ENCODE measurements at places on chromosomes 12 and 14. TPM values are rescaled to one million over a fixed set of nuclear protein-coding genes. Genes with fewer than 3 reads are reported as not detected.

Gene PIK3C2G
- 0.16 TPM for total RNA-seq

Gene RASSF8
- 42.6 TPM for total RNA-seq

Gene SDR9C7
- total RNA-seq, result not detected

Gene PLEK2
- 5.2 TPM for total RNA-seq

Gene OR4E2
- total RNA-seq, result not detected

- no peaks in the 10 kb centered on the region for H3K36me3 ChIP-seq
- no peak overlapping the region for H3K4me3 ChIP-seq
- H3K4me1 ChIP-seq, result no peaks in the 10 kb centered on the region
- H3K27me3 ChIP-seq, result no peaks in the 10 kb centered on the region
These were observed 1165.4 kb downstream of the TMEM121 start for GRCh38 chr14:106691601-106692291.

DNA sequence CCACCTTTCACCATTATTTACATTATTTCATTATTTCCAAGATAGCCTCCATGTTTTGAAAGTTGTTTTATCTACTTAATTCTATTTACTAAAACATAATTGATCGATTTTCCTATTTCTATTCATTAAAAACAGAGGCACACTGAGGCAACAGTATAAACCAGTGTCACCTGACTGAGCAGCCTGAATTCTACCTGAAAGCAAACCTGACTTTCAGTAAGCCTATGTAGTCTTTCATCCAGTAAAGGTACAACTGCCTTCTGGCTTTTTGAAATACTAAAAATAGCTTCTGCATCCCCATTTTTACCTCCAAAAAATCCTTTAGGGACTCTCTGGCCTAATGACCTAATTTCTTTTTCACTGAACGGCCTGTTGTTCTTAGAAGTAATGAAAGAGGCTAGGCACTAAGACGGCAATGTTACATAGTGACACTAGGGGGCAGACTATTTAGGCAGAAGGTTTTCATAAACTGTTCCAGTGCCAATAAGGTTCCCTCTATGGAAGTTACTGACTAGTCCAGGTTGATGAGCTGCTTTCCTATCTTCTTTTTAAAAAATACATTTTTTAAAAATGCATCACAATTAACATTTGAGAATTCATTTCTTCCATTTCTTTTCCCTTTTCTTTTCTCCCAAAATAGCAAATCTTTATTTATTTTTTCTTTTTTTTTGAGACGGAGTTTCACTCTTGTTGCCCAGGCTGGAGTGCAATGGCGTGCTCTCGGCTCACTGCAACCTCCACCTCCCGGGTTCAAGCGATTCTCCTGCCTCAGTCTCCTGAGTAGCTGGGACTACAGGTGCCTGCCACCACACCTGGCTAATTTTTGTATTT lies 17.5 kb downstream of the ANAPC5 start:
- no peak for DNase-seq
- H3K27ac ChIP-seq, result no peak overlapping the region
- no peaks in the 10 kb centered on the region for H3K27me3 ChIP-seq
- H3K4me1 ChIP-seq, result peaks cover 5% of the 10 kb centered on the region
- peaks cover 11% of the 10 kb centered on the region for H3K36me3 ChIP-seq

GRCh38 chr14:104799244-104800014 lies 1.5 kb upstream of the ZBTB42 start:
- peak overlapping the region; percentile 75 for H3K4me3 ChIP-seq
- no peaks in the 10 kb centered on the region for H3K27me3 ChIP-seq
- no peak for DNase-seq
- H3K4me1 ChIP-seq, result peaks cover 11% of the 10 kb centered on the region

DNA sequence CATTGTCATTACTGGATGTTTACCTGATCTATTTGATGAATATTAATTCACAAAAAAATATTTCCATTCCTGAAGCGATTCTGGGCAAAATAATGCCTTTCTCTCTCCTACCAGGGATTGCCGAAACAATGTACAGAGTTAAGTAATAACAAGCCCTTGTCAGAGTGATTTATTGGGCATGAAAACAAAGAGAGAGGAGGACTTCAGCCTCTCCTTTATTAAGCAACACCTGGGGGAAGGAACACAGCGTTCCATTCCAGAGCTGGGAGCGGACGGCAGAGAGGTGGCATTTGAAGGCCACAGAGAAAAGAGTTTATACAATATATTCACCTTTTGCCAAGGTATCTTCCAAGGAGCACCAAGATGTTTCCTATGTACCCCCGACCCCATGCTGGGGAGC lies 165.8 kb downstream of the KSR2 start:
- H3K27me3 ChIP-seq, result no peaks in the 10 kb centered on the region
- H3K27ac ChIP-seq, result peak overlapping the region; percentile 84
- DNase-seq, result no peak
- H3K4me1 ChIP-seq, result no peaks in the 10 kb centered on the region

GRCh38 chr12:27998658-27999057 lies 26.1 kb upstream of the PTHLH start:
- no peak overlapping the region for H3K27ac ChIP-seq
- H3K4me1 ChIP-seq, result no peaks in the 10 kb centered on the region
- H3K4me3 ChIP-seq, result no peak overlapping the region

- no peaks in the 10 kb centered on the region for H3K4me1 ChIP-seq
- no peak overlapping the region for H3K27ac ChIP-seq
- H3K27me3 ChIP-seq, result no peaks in the 10 kb centered on the region
These were observed 23.0 kb downstream of the CCDC63 start for GRCh38 chr12:110869803-110870202.

GRCh38 chr12:80867941-80868340 lies 69.8 kb downstream of the LIN7A start:
- H3K4me3 ChIP-seq, result no peak overlapping the region
- no peak overlapping the region for H3K27ac ChIP-seq
- no peak for DNase-seq
- no peaks in the 10 kb centered on the region for H3K36me3 ChIP-seq

GRCh38 chr12:71536279-71536938 lies 96.8 kb downstream of the LGR5 start:
- no peak for DNase-seq
- no peaks in the 10 kb centered on the region for H3K4me1 ChIP-seq
- H3K36me3 ChIP-seq, result no peaks in the 10 kb centered on the region
- no peak overlapping the region for H3K4me3 ChIP-seq

DNA sequence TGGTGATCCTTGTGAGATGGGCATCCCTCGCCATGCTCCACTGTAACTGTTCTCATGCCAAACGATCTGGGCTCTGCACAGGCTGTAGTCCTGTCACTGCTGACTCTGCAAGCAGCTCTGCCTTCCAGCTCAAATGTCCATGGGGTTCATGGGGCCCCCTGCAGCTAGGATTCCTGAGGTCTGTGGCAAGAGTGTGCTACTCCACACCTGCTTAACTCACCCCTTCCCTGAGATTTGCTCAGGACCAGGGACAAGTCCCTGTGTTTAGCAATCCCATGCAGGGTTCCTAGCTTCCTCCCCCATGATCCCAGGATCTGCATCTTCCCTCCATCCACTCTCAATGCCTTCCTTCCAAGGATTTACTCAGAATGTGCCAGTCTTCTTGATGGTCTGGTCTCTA lies 241.0 kb downstream of the ASCL1 start:
- H3K36me3 ChIP-seq, result no peaks in the 10 kb centered on the region
- H3K27ac ChIP-seq, result no peak overlapping the region
- DNase-seq, result no peak
- H3K27me3 ChIP-seq, result no peaks in the 10 kb centered on the region

DNA sequence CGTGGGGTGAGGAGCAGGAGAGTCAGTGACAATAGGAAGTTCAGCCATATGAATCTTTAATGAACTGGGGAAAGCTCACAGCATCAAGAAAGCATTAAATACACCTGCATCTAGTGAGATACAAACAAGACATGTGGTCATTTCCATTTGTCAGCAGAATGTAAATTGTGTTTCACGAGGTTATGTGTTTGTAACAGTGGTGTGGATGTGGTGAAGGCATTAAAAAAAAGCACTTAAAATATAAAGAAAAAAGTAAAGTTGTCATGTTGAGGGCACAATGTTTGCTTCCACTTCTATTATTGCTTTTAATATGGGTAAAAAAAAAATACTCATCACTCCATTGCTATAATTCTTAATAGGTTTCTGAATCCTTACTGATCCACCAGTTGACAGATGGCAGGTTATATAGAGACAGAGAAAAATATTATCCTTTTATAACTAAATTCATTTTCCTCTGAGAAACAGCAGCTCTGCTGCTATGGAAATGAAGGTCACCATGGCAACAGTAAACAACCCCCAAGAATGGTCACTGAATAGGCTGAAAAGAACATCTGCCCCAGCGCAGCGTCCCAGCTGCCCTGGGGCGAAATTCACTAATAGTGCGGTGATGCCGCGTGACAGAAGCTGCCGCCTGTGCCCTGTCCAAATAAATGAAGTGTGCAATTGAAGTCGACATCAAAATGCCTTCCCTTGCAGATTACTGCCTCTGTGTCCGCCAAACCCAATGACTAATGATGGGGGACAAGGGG lies 226.1 kb downstream of the FOXN3 start:
- no peaks in the 10 kb centered on the region for H3K36me3 ChIP-seq
- no peak for DNase-seq
- no peak overlapping the region for H3K4me3 ChIP-seq
- no peak overlapping the region for H3K27ac ChIP-seq

GRCh38 chr14:102785595-102785963 lies 8.3 kb downstream of the TRAF3 start:
- H3K4me1 ChIP-seq, result no peaks in the 10 kb centered on the region
- H3K27ac ChIP-seq, result no peak overlapping the region
- no peak for DNase-seq
- no peaks in the 10 kb centered on the region for H3K27me3 ChIP-seq

- no peak overlapping the region for H3K27ac ChIP-seq
- H3K4me3 ChIP-seq, result no peak overlapping the region
- no peaks in the 10 kb centered on the region for H3K4me1 ChIP-seq
- no peak for DNase-seq
- no peaks in the 10 kb centered on the region for H3K36me3 ChIP-seq
These were observed 107.0 kb downstream of the PTCSC3 start for GRCh38 chr14:36069535-36069900.

- H3K4me3 ChIP-seq, result no peak overlapping the region
- no peak overlapping the region for H3K27ac ChIP-seq
- no peaks in the 10 kb centered on the region for H3K27me3 ChIP-seq
These were observed 48.2 kb downstream of the ATF7 start for GRCh38 chr12:53577941-53578352.

DNA sequence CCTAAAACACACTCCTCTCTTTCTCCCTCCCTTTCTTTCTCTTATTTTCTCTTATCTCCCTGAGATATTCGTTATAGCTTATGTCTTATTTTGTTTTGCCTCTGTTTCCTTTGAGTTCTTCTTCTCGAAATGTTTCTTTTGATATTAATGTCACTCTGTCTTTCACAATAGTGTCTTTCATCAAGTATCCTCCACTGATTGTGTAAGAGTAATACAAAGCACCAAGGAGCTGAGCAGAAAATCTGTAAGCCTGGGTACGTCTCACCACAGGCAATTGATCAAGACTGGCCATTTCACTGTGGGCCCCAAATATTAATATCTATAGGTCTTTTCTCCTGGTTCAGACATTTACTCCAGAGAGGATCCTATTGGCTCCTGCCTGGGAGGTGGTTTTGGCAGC lies 4.8 kb upstream of the LYZ start:
- no peaks in the 10 kb centered on the region for H3K36me3 ChIP-seq
- H3K27me3 ChIP-seq, result no peaks in the 10 kb centered on the region
- no peak overlapping the region for H3K4me3 ChIP-seq
- no peak for DNase-seq

DNA sequence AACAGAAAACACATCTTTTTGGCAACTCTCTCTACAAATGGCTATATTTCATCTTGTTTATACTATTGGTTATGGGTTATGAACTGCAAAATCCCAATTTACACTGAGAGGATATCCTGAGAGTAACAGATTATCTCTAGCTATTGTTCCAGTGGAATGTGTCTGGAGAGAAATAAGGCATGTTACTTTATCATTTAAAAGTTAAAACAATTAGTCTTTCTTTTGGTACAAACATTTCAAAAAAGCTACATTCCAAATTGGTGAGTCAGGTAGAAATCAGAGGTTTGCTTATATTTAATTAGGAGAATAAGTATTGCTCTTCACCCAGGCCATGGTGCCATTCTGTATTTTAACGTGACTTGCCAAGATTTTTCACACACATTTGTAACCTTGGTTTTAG lies 411.6 kb downstream of the CCER1 start:
- no peak overlapping the region for H3K4me3 ChIP-seq
- H3K36me3 ChIP-seq, result no peaks in the 10 kb centered on the region
- no peaks in the 10 kb centered on the region for H3K27me3 ChIP-seq
- no peak for DNase-seq

- no peaks in the 10 kb centered on the region for H3K27me3 ChIP-seq
- H3K4me1 ChIP-seq, result peaks cover 5% of the 10 kb centered on the region
- peak within 1 kb of the TSS; percentile 93 for H3K27ac ChIP-seq
These were observed at the start of gene NFATC4 for GRCh38 chr14:24367514-24368211. Gene NFATC4, plus strand, starts transcription at chr14:24368184. Its CDS starts 157 bp downstream, at chr14:24368341.

DNA sequence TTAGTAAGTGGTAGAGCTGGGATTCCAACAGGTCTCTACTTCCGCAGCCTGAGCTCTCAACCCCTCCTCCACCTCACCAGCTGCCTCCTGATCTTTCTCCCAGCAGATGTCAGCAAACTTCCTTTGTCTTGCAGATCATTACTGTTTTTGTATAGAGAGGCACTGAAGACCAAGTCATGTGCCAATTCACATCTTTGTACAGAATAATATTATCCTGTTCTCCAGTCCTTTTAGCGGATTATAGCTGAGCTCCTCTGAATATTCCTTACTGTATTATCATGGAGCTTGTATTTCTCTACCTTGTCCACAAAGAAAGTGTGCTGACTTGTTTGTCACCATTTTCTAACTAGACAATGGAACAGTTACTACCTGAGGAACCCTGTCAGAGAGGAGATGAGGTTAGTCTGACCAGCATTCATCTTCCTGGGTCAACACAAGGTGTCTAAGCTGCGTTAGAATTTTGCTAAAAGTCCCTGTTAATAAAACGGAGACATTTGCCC lies 142.3 kb upstream of the ARHGAP5 start:
- peak; percentile 54 for DNase-seq
- H3K36me3 ChIP-seq, result no peaks in the 10 kb centered on the region
- no peak overlapping the region for H3K27ac ChIP-seq
- no peaks in the 10 kb centered on the region for H3K4me1 ChIP-seq

- no peak overlapping the region for H3K4me3 ChIP-seq
- no peak for DNase-seq
- H3K36me3 ChIP-seq, result no peaks in the 10 kb centered on the region
- H3K4me1 ChIP-seq, result no peaks in the 10 kb centered on the region
- no peak overlapping the region for H3K27ac ChIP-seq
These were observed 57.2 kb upstream of the CCND2 start for GRCh38 chr12:4216187-4216927.

- H3K36me3 ChIP-seq, result no peaks in the 10 kb centered on the region
- no peak overlapping the region for H3K4me3 ChIP-seq
- H3K4me1 ChIP-seq, result no peaks in the 10 kb centered on the region
- no peak for DNase-seq
- H3K27ac ChIP-seq, result no peak overlapping the region
- no peaks in the 10 kb centered on the region for H3K27me3 ChIP-seq
These were observed 84.0 kb upstream of the PRICKLE1 start for GRCh38 chr12:42673535-42673934.

All from breast epithelium (tissue), 4 donors.